ENCODE measurements at places on chromosomes 1 and 21.

- DNase-seq, result no peak
These were observed 1.0 kb downstream of the NCDN start for GRCh38 chr1:35558374-35559316.

DNA sequence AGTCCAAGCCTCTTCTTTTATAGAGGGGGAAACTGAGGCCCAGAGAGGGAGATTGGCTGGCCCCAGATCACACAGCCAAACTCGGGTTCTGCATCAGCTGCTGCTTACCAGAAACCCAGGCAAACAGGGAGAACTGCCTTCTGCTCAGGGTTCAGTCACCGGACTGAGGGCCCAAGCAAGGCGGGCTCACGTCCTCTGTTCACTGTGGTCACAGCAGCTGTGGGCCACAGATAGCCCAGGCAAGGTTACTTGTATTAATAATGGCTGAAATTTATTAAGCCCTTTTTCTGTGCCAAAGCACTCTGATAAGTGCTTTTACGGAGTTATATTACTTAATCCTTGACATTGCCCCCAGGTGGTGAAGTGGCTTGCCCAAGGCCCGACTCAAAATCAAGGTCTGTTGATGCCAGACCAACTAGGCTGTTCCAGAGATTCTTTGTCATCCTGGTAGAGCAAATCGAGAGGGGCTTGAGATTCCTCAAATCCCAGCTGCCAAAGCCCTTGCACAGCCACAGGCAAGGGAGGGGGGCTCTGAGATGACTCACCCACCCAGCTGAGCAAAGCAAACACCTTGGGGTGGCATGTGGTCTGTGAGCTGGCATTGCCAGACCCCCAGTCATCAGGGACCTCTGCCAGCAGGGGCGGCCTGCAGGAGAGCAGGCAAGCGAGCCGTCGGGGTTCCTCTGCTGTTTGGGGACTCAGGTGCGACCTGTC is 36.5 kb downstream of the EPHB2 start:
- no peak for DNase-seq

DNA sequence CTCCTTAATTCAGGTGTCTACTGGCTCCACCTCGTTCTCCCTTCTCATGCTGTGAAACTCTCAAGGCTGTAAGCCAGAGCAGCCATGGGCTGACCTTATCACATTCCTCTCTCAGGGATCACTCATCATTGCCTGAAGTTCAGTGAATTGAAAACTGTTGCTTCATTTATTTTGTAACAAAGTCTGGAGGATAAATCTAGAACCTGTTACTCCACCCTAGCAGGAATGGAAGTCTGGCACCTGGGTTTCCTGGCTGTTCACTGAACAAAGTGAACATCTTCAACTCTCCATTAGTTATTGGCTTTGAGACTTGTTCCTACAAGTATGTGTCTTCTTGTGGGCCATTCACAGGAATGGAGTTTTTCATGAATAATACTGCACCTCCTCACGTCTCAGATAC is 584.1 kb downstream of the PTPRU start:
- no peak for DNase-seq

DNA sequence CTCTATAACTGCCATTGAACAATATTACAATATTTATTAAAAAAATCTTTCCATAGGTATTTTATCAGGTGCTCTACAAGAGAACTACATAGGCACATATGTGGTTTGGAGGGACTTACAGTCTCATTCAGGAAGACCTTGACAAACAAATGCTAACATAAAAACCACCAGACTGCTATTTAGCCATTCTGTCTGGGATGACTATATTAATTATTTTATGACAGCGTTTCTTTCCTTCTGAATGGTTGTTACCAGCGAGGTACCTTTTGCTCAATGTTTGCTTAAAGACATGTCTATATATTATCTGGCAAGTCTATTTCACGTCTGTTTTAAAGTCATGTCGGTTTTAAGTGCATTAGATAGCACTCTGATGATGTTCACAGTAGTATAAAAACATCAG is 69.7 kb downstream of the RUNX1 start:
- no peak for DNase-seq

DNA sequence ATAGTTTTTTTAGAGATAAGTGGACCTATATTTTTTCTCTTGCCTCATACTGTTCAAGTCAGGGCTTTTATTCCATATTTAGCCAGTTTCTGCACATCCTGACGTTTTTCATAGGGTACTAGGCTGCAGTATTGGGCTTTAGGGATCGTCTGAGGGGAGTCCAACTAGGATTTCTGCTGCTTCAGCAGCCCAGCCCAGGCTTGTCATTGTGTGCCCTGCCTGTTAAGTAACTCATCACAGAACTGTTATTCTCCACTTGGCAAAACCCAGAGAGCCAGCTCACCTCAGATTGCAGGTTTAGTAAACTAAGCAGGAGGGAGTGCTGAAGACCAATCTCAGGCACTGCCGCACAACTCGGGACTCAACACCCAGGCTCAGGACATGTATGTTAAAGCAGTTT is 2.8 kb downstream of the GALNT2 start:
- no peak for DNase-seq

DNA sequence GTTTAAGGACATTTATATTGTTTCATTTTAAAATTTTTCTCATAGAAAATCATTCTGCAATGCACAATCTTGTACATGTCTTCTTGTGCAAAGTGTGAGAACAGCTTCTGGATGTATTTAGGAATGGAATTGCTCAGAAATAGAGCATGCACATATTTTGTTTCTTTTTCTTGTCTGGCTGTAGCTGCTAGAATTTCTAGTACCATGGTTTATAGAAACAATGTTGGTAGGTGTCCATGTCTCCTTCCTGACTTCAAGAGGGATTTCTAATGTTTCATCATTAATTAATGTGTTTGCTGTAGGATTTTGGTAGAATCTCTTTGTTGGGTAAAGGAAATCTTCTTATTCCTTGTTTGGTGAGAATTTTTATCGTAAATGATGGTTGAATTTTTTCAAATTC is 99.0 kb downstream of the RYR2 start:
- DNase-seq, result no peak

Data from activated CD4-positive, CD25-positive, alpha-beta regulatory T cell (primary cell).